Cortex of kidney (tissue), 1 donor: ENCODE measurements at places on chromosomes 3 and 15.

DNA sequence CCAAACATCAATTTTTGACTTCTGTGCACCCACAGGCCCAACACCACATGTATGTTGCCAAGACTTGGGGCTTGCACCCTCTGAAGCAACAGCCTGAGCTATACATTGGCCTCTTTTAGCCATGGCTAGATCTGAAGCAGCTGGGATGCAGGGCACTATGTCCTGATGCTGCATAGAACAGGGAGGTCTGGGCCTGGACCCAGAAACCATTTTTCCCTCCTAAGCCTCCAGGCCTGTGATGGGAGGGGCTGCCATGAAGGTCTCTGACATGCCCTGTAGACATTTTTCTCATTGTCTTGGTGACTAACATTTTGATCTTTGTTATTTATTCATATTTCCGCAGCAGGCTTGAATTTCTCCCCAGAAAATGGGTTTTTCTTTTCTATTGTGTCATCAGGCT is 330.0 kb downstream of the PYDC2 start:
- no peak for DNase-seq

DNA sequence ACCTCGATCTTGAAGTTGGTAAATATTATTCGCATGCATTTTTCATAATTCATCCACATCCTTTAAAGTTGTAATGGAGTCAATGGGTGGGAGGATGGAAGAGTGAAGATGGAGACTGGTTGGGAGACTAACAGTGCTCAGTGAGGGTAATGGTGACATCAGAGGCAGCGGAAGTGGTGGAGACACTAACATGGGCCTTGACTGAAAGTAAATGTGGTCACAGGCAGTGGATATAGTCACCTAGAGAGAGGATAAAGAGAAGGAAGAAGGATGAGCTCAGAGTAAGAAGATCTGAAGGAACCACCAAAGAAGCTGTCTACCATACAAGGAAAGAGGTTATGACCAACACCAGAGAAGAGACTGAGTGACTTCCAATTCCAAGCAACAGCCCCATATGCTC is 281.6 kb upstream of the STT3B start:
- DNase-seq: no peak

DNA sequence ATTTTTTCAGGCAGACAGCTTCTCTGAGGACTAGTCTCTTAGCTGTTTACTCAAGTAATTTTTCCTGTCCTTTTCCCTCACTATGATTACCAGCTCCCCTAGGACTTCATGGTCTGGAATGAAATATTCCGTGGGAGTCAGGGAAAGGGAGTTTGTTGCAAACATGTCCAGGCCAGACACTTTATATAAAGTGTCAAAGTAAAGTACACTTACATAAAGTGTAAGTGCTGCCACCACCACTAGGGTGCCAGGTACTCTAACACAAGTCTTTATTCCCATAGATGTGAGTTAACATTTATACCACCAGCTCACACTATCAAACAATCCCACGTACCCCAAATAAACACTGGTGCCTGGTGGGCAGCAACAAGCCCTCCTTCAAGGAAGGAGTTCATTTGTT is 179.8 kb downstream of the SNRPN start:
- DNase-seq: no peak

GRCh38 chr3:125137358-125138033 is 75.1 kb downstream of the SLC12A8 start:
- DNase-seq: no peak

DNA sequence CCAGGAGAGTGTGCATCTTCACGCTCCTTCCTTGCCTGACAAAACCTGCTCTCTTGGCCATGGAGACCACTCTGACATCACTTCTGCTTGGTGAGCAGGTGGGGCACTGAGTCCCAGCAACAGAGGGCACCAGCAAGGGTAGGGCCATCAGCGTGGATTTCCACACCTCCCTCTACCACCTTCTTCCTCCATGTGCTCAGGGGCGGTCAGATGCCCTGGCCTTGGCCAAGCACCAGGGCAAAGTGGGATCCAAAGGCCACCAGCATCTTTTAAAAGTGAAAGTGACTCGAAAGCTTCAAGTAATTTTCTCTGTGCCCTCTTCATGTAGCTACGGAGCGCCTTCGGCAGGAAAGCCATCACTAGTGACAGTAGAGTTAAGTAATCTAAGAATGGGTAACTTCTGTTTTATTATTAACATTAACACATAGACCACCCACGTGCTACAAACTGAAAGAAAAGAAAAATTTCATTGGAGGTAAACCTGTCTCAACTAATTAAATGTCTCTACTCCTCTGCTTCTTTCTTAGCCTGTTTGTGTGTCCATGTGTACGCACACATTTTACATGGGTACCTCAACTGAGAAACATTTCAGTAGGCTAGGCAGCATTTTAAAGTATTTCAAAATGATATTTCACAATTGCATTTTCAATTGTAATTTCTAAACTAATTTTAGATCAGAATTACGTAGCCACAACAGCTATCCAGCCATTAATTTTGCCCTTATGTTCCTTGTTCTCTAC is 57.9 kb downstream of the CHSY1 start:
- no peak for DNase-seq

DNA sequence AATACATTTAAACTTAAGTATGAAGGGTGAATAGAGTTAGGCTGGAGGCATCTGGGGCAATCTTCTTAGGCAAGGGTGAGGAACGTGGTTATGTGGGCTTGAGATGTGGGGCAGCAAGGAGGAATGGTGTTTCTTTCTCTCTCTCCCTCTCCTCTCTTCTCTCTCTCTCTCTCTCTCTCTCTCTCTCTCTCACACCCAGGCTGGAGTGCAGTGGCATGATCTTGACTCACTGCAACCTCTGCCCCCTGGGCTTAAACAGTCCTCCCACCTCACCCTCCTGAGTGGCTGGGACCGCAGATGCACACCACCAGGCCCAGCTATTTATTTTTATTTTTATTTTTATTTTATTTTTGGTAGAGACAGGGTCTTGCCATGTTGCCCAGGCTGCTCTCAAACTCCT is 4.0 kb upstream of the MGA start:
- no peak for DNase-seq

DNA sequence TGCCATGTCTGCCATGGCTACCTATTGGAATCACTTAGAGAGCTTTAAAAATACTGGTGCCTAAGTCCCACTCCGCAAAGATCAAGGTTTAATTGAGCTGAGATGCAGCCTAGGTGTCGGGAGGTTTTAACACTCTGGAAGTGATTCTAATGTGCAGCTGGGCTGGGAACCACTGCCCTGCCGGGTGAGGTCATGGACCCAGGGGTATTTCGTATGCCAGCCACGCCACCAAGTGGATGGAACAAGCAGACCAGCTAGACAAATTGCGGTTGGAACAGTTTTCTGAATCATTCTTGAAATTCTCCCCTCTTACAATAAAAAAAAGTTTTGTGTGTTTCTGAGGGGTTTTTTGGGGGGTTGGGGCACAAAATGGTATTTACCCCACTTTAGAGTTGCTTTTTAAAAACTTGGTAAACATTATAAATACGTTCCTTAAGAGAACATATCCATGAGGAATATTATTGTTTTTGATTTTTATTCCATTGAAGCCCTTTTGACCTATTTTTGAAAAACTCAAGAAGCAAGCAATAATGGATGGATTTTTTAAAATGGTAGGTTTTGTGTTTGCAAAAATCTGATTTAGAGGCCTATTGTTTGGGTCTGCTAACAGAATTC is 66.2 kb upstream of the CSTA start:
- DNase-seq: no peak

DNA sequence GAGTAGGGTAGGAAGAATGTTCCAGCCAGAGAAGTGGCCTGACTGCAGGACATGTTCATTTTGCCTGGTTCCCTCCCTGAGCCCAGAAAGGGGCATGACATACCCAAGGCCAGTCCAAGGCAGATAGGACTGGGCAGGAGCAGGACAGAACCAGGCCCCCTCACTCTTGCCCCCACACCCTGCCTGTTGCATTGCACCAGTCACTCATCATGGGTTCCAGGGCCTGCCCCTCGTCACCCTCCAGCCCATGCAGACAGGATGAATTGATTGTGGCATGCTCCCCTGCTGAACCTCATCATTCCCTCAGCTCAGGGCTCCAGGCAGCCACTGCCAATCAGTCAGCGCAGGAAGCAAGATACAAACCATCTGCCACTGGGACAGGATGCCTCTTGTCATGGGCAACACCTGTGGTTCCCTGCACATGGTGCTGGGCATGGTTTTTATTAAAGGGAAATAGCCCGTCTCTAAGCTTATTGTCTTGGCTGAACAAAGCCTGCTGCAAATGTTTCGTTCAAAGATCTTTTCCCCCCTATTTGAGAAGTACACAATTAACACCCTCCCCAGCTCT is 48.9 kb downstream of the RASGRF1 start:
- DNase-seq: no peak

GRCh38 chr3:107117922-107118536 is 259.2 kb upstream of the CCDC54 start:
- DNase-seq: no peak

DNA sequence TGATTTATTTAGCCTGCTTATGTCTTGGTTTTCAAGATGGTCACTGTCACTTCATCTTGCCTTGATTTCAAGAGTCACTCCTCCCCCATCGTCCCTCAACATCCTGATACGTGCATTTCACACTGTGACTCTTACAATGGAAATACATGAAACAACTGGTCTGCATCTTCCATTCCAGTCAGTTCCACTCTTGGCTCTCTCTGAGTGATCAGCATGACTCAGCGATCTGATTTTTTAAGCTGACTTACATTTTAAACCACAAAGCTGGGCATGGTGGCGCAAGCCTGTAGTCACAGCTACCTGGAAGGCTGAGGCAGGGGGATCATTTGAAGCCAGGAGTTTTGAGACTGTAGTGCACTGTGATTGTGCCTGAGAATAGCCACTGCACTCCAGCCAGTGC is 271.2 kb upstream of the ROPN1 start:
- no peak for DNase-seq

DNA sequence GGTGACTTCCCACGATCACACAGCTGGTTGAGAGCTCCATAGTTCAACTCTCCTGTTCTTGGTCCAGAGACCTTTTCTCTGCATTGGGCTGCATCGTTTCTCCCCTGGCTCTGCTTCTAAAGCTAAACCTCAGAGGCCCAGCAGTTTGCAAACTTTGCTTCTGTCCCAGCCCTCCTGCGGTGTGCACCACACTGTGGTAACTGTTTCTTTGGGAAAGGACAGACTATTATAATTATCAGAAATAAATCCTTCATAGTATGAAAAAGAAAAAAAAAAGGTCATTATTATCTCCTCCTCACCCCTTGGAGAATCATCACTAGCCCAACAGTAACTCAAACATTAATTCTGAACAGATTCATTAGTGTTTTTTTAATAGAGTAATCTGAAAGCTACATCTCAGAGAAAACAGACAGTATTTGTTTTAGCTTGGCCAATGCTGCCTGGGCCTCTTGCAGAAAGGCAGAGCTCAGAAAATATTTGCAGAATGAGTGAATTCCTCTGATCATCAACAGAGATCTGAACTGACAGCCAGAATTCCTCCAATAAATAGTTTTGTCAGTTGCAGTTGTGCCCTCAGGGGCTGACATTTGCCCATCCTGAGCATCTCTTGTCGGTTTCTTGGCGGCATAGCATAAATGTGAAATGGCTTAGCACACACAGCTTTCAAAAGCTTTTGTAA is 52.9 kb downstream of the BFSP2 start:
- DNase-seq: no peak

- DNase-seq: no peak
These were observed 20.9 kb downstream of the CEMIP start for GRCh38 chr15:80800067-80800466.
